MCF 10A (cell line): ENCODE measurements at places on chromosomes 5 and 9. TPM values are rescaled to one million over a fixed set of nuclear protein-coding genes. Genes with fewer than 3 reads are reported as not detected.

- no peaks in the 10 kb centered on the region for H3K27me3 ChIP-seq
- H3K27ac ChIP-seq, result no peak overlapping the region
- H3K4me1 ChIP-seq, result peaks cover 15% of the 10 kb centered on the region
Observed at GRCh38 chr5:118981783-118982182, 6.6 kb downstream of the DTWD2 start.

DNA sequence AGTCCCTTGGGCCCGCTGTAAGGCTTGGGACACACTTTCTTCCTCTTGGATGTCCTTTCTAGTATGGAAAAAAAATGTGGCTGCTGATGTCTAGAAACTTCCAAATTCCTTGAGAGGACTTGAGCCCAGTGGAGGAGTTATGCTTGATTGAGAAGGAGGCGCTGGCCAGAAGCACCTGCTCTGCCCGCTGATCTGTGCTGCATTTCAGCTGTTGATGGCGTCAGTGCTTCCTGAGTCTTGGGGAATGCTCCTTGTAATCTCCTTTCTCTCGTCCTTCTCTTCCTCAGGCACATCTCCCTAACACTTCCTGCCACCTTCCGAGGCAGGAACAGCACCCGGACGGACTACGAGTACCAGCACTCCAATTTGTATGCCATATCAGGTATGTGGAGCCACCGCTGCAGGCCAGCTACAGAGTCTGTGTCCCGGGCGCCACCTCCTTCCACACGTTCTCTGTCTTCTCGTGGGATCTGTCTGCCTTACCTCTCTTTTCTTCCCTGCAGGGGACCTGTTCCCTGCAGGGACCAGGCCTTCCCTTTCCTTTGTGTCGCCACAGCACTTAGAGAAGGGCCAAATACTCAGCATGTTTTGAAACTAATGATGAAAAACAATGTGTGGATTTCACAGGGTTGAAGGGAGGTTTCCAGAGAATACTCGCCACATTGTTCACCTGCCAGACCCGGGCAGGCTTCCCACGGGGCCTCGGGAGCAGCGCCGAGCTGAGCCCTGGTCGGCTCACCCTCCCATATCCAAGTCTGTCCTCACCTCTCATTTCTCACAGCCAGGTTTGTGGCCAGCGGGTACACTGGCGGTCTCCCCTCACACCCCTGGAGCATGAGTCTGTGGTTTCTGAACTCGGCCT is 95.2 kb downstream of the MVB12B start:
- peaks cover 5% of the 10 kb centered on the region for H3K36me3 ChIP-seq
- DNase-seq, result no peak
- no peak overlapping the region for H3K4me3 ChIP-seq

DNA sequence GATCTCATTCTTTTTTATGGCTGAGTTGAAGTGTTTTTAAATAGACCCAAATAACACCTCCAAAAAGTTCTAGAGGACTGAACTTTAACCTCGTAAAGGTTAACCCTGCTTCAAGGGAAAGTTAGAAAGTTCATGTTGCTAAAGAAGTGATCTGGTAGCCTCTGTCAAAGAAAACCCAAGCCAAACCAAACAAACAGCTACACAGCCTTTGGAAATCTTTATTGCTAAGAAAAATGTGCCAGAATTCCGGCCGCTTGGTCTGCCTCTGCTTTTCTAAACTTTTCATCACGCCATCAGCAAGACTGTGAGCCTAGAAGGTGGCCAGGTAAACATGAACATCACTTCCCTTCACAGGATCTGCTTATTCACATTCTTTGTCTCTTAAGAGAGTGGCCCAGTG is 17.9 kb downstream of the FUBP3 start:
- peaks cover 48% of the 10 kb centered on the region for H3K36me3 ChIP-seq
- H3K4me3 ChIP-seq, result no peak overlapping the region
- H3K27ac ChIP-seq, result no peak overlapping the region
- no peak for DNase-seq
- H3K4me1 ChIP-seq, result no peaks in the 10 kb centered on the region

DNA sequence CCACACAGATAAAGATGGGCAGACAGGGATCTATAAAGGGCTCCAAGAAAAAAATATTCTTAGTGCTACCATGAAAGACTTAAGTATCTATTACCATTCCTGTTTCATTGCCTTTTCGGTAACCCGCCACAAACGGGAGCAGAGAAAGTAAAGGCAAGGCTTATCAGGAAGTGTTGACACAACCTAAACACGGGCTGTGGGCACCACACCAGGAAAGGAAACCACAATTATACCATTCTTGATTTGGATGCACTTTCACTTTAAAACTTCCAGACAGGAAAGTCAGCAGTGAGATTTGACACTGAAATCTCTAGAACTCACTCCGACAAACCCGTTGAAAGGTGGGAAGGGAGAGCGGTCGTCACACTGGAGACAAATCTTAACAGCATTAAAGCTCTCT is 6.5 kb downstream of the TLE1 start:
- H3K4me3 ChIP-seq, result no peak overlapping the region
- peaks cover 42% of the 10 kb centered on the region for H3K36me3 ChIP-seq
- no peak for DNase-seq
- H3K27me3 ChIP-seq, result no peaks in the 10 kb centered on the region
- no peaks in the 10 kb centered on the region for H3K4me1 ChIP-seq

GRCh38 chr9:114151426-114151956 is 3.8 kb upstream of the COL27A1 start:
- no peaks in the 10 kb centered on the region for H3K36me3 ChIP-seq
- no peak overlapping the region for H3K4me3 ChIP-seq
- H3K27ac ChIP-seq, result no peak overlapping the region
- no peak for DNase-seq
- H3K4me1 ChIP-seq, result peaks cover 7% of the 10 kb centered on the region

Gene HTR4
- not detected in 2 replicates for total RNA-seq

Gene SV2C
- total RNA-seq, result not detected in 2 replicates
